Cortex of kidney (tissue), 1 donor: ENCODE measurements at places on chromosomes 1 and 21.

DNA sequence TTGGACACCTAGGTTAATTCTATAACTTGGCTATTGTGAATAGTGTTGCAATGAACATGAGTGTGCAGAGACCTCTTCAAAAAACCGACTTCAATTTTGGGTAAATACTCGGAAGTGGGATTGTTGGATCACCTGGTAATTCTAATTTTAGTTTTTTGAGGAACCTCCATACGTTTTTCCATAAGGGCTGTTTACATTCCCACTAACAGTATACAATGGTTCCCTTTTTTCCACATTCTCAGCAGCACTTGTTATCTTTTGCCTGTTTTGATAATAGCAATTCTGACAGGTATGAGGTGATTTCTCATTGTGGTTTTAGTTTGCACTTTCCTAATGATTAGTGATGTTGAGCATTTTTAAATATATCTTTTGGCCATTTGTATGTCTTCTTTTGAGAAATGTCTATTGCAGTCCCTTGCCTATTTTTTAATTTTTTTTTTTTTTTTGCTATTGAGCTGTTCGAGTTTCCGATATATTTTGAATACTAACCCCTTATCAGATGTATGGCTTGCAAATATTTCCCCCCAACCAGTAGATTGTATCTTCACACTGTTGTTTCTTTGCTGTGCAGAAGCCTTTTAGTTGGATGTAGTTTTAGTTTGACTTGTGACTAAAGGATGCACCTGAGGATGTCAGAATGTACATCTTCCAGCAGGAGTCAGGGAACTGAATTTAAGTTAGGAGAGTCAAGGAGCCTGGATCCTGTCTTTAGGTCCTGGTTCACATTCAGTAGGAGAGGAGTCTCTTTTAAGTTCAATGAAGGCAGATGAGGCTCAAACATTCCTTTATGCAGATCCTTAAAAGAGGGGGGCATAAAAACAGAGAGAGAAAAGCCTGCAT lies 120.0 kb downstream of the S1PR1 start:
- DNase-seq = no peak

DNA sequence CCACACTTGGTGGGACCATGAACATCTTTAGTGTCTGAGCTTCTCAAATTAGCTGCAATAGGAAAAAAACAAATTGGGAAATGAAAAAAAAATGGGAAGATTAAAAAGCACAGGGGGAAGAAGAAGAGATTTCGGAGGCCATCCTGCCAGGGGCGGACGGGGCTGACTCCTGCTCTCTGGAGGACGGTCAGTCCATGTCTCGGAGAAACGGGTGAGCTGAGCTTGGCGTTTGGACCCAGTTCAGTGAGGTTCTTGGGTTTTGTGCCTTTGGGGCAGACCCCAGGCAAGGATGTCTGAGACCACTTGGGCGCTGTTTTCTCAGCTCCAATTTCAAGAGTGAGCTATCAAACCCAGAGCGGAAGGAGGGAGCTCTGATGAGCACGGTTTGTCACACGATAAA lies 123.9 kb downstream of the PRDM2 start:
- DNase-seq = no peak

DNA sequence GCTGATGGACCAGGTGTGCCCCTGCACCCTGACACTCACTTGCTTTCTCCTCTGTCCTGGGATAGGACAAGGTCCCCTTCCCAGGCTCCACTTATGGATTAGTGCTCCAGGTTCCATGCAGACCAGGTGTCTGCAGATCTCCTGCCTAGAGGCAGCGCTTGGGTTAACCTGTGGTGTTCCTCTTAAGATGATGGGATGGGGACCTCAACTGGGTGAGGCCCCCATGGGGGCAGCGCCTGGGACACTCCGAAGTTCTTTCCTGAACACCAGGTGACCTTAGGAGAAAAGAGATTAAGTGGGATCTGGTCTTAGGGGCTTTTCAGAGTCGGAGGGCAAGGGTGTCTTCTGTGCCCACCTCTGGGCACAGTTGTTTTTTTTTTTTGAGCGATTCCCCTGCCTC lies 21.2 kb downstream of the TNNT2 start:
- DNase-seq = no peak

DNA sequence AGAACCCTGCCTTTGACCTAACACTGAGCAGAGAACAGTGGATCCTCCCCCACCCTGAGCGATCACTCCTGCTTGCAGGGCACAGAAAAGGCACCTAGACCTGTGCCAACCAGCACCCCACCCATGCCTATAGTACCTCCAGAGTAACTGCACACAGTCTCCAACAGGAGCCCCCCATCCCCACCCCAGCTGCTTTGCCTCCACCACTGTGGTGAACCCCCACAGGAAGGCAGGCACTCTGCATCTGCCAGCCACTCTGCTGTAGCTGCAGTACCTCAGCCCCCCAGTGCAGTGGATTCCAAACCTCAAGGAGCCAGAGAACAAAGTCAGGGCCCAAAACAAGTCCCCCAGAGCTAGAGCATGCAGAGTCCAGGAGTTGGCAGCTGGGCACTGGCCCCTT lies 10.7 kb downstream of the SPATC1L start:
- no peak for DNase-seq

DNA sequence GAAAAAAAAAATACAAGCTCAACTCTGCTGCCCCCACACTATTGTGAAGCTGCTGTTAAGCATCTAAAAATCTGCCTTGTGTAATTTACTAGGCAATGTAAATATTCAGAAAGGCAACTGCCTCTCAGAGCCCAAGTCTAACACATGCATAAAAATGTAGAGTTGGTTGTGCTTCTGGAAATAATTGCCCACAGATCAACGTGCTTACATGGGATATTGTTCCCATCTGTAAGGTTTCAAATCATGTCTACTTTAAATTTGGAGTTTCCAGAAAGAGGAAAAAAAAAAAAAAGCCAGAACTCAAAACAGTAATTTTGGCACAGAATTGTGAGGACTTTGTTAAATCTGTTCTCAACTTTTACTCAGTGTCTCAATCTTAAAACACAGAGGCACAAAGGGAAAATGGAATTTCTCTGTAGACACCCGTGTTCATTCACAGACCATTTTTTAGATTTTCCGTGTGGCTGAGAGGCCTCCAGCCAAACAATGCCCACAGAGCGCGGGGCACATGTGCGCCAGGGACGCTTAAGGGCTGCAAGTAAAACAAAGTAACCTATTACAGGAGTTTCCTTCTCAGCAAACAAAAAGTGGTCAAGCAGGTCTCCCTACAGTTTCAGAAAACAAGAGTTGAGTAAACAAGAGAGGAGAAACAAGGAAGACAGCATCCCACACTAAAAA lies 115.5 kb downstream of the RERE start:
- no peak for DNase-seq

DNA sequence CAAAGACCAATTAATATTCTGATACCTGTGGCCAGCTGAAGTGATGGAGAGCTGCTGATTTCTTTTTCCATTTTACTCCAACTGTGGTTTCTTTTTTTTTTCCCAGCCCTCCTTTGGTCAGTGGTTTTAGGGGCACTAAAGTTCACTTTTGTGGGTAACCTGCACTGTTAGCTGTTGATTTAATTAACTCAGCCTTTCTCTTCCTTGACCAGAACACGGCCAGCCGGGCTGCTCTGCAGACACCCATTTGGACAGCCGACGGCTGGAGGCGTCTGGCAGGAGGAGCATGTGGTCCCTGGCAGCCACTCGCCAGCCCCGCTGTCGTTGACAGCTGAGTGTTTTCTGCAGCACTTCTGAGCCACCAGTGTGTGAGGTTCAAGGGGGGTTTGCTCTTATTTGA lies 136.2 kb upstream of the RUNX3 start:
- DNase-seq = no peak

GRCh38 chr1:207298186-207298585 lies 23.3 kb upstream of the CD55 start:
- DNase-seq = no peak

DNA sequence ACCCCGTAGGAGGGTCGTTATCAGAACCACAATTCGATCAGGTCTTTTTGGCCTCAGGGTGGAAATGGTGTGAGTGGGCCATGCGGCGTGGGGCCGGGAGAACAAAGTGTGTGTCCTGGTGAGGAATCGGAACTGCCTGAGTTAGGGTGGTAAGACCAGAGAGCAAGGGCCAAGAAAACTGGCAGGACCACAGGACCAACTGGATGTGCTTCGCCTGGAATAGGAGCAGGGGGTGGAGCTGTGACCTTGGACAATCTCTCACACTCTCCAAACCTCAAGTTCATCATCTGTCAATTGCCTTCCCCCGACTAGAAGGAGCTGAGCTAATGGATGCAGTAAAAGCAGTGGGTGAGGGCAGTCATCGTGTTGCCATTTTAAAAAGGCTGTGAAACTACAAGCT lies 59.5 kb downstream of the NAV1 start:
- DNase-seq = no peak
